Central memory CD4-positive, alpha-beta T cell (primary cell): ENCODE measurements at places on chromosomes 5 and 9.

- no peak for DNase-seq
Measured at GRCh38 chr5:3354606-3355005, 241.0 kb upstream of the IRX1 start.

DNA sequence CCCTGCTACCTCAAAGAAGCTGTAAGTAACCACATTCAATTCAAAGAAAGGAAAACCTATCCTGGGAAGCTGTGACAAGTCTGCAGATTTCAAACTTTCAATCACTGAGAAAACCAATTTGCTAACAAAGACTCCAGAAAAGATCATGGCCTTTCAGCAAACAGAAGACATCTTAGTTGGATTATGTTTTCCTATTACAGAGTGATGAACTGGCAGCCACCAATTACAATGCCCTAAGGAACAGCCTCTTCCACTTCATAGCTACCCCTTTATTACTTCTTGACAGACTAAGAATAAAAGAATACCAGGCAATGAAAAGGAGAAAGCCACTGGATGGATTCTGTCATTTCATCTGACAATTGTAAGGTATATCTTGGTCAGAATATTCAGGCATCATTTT, 128.2 kb upstream of the RASEF start:
- no peak for DNase-seq

GRCh38 chr9:124140941-124141568, 116.7 kb upstream of the NEK6 start:
- no peak for DNase-seq

DNA sequence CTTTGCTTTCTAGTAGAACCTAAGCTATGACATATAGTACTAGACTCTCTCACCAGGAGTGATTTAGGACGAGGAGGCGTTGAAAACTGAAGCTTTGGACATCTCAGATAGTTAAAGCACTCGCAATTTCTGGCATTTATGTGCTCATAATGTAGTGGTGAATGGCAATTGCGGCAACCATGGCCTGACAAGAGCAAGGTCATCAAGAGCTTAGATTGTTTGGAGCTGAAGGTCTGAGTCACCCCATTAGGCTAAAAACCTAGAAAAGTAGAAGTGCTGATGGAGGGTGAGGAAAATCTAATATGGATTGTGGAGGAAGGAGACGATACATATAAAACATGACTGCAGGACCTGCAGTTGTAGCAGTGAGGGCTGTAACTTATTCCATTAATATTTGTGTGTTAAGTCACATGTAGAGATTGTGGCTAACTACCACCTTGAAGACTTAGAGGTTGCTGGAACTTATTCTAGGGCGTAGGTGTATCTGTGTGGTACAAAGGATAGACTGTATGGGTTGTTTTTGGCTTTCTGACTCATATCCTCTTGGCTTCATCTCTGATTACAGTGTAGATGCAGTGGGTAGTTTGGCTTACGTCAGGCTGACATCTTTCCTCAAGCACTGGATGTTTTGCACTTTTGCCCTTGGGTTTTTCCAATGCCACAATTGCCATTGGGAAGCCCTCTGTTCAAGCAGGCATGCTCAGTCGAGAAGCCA, 138.9 kb upstream of the CDKN2B start:
- peak; percentile 39 for DNase-seq

GRCh38 chr9:708182-708550, 133.3 kb upstream of the DMRT1 start:
- no peak for DNase-seq

- no peak for DNase-seq
Measured at GRCh38 chr5:1796371-1797102, 3.1 kb downstream of the MRPL36 start.
